Tibial nerve (tissue), 4 donors: ENCODE measurements at places on chromosomes 2 and 18.
A peak's percentile ranks its signal among the peaks of the same experiment; 100 is the strongest.

- DNase-seq: no peak
Observed at GRCh38 chr18:37812961-37813360, 247.4 kb upstream of the CELF4 start.

DNA sequence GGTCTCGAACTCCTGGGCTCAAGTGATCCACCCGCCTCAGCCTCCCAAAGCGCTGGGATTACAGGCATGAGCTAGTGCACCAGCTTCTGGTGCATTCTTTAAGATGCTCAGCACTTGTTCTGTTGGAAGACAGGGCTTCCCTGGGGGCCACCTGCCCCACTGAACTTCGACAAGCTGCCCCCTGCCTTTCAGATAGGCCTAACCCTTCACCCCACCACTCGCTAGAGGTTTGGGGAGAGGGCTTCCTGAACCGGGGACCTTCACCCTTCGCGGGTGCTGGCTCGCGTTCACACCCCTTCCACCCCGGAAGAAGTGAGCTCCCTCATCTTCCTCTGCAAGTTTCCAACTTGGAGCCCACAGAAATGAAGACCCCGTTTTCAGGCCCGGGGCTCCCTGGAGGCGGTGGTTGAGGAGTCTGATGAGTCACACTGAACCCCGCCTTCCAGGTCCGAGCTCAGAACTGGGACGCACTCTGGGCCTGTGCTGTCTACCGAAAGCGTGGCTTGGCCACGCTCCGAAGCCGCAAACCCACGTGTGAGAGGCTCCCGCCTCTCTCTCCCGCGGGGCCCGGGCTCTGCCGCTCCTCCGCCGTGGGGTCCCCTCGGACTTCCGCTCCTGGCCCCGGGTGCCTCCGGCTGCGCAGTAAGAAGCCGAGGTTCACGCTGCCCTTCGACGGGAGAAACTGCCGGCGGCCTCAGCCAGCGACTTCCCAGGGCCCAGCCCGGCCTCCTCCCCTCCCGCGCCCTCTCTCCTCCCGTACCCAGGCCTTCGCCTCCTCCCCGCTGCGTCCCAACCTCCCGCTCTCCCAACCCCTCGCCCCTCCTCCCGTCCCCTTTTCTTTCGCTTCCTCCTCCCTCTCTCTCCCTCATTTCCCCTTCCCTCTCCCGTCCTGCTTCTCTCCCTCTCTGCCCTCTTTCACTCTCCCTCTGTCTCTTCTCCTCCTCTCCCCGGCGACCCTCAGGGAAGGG is 47.5 kb upstream of the SP3 start:
- DNase-seq: peak; percentile 57

DNA sequence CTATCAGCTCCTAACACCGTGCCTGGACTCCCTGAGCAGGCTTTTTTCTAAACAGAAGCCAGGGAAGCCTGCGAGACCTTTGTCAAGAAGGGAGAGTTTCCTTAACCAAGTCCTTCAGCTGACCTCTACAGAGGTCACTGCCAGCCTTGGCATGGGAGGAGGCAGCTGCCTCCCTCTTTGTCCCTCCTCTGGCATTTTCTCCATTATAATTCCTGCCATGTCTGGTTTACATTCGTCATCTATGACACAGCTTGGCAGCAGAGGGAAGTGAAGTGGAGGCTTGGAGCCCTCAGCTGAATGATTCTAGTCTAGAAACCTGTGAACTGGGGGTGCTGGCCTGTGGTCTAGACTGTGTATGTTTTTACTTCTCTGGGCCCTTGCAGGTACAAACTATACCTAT is 22.5 kb downstream of the LIPG start:
- DNase-seq: no peak

GRCh38 chr2:9228088-9228751 is 21.6 kb downstream of the ASAP2 start:
- no peak for DNase-seq

DNA sequence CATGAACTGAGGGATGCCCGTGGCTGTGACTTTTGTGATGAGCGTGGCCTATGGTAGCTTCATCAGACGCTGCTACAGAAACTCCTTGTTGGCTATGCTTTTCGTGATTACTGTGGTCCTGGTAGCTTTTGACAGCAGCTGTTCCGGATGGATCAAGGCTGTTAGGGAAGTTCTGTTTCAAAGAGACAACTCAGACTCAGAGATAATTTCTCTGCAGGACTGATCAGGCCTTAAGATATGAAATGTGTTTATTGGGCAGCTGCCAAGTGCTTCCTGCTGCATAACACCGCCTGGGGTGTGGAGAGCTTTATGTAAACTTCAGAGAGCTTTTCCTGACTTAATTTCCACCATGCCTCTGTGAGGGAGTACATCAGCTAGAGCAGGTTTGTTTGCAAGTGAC is 243.8 kb downstream of the TSN start:
- no peak for DNase-seq

GRCh38 chr2:25310709-25310964 is 31.1 kb downstream of the DNMT3A start:
- no peak for DNase-seq

GRCh38 chr2:70035344-70035844 is 51.9 kb upstream of the PCBP1 start:
- DNase-seq: no peak
